ENCODE measurements at places on chromosomes 12 and 14. TPM values are rescaled to one million over a fixed set of nuclear protein-coding genes. Genes with fewer than 3 reads are reported as not detected.

KCNH5 gene
- polyA plus RNA-seq: 3.5 TPM

TSPAN8 gene
- polyA plus RNA-seq: 0.35 TPM

RAB15 gene
- 102 TPM for polyA plus RNA-seq

HVCN1 gene
- polyA plus RNA-seq: 12.2 TPM

EPYC gene
- polyA plus RNA-seq: not detected

FOXN4 gene
- polyA plus RNA-seq: 1.3 TPM

LGR5 gene
- polyA plus RNA-seq: 8.8 TPM

C2CD5 gene
- polyA plus RNA-seq: 60.0 TPM

IKZF4 gene
- 25.2 TPM for polyA plus RNA-seq

Data from spinal cord (tissue), 10 donors.